ENCODE measurements at places on chromosomes 12 and 14.

DNA sequence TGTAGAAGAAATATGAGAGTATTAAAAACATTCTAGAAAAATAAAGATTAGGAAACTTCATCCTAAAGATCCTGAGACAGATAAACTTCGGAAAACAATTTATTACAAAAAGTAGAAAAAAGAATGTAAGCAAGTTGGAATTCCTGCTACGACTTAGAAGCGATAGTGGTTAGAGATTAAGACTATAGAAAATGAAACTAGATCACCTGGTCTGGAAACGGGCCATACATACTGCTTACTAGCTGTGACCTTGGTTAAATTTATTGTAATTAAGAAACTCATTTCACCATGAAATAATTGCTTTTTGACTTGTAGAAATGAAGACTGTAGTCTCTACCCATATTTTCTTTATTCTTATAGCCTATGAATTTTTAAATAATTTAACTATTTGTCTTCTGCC is 614.1 kb downstream of the SLC16A7 start:
- DNase-seq, result no peak

- DNase-seq, result no peak
These were observed 321.0 kb downstream of the BCL11B start for GRCh38 chr14:98951031-98951430.

DNA sequence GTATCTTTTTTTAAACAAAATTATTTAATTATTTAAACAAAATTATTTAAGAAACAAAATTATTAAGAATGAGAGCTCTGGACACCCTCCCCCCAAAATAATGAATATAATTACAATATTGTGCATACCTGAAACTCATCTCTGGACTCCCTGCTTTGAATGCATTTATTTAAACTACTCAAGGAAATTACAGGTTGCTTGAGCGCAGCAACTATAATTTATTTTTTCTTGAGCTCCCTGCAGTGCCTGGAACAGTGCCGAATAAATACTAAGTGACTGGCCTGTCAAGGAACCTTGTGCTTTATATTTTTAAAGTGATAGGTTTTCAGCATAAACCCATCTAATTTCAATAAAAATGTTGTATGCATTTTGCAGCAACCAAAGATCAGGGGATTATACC is 93.9 kb downstream of the KCNC2 start:
- no peak for DNase-seq

GRCh38 chr12:98126637-98127335 is 388.6 kb upstream of the TMPO start:
- DNase-seq, result no peak

- DNase-seq, result no peak
These were observed 359.0 kb downstream of the CACNA1C start for GRCh38 chr12:2411616-2412304.

DNA sequence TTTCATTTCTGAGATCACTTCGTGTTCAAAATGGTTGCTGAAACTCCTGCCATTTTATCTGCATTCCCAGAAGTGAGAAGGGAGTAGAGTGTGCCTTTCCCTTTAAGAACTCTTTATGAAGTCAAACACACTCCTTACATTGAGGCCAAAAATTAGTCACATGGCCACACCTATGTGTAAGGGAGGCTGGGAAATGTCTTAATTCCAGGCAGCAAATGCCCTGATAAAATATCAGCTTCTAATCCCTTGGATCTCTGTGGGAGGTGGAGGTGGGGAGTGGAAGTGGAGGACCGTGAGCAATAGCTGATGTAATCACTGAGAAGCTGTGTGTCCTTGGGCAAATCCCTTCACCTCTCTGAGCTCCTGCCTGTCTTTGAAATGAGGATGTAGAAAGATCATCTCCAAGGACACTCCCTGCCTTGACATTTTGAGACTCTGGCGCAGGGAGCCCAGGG is 22.7 kb upstream of the ANKRD9 start:
- DNase-seq, result peak; percentile 18

GRCh38 chr14:66824251-66824650 is 316.3 kb downstream of the GPHN start:
- no peak for DNase-seq

DNA sequence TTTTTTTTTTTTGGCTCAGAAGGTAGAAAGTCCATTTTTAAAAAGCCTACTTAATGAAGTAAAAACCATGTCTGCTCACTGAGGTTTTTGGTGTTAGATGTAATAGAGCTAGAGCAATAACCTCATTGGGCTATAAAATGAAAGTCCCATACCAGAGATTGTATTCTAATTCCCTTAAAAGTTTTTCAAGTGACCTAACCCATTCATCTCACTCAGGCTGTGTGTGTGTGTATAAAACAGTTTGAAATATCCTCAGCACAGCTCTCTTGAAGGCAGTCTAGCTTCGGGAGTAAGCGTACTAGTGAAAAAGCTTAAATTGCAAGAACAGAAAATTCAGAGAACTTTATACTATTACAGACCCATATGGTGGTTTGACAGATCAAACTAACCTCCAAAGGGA is 313.8 kb downstream of the CEP128 start:
- DNase-seq, result no peak

- no peak for DNase-seq
These were observed 1.5 kb downstream of the EML5 start for GRCh38 chr14:88791252-88791621.

DNA sequence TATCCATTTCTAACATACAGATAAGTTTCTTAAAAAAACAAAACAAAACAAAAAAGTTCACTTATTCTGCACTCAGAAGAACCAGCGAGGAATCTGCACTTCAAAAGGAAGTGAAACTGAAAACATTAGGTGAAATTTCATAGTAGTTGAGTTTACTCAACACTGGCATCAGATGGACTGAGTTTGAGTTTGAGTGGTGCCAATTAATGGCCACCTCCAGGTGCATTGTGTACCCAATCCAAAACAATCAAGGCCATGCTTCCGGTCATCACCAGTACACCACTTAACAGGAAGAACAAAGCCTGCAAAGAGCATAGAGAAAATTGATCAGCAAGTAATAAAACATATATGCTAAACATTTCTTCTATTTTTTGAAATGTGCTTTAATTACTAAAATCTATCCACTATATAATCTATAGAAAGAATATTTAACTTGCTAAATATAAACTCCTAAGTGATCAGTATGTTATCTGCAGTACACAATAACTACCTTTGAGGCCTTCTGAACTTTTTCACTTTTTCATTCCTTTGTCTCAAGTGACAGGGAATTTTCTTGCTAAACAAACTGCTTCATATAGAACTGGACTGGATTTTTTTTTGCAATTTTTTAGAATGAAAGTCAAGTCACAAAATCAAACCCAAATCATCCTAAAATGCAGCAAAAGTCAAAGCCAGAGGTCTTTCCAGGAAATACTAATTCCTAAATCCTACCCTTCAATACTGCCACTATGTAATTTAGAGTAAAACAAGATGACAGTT is 11.5 kb downstream of the SLC38A2 start:
- DNase-seq, result no peak

- no peak for DNase-seq
These were observed 40.6 kb downstream of the ACTN1 start for GRCh38 chr14:68938271-68939150.

DNA sequence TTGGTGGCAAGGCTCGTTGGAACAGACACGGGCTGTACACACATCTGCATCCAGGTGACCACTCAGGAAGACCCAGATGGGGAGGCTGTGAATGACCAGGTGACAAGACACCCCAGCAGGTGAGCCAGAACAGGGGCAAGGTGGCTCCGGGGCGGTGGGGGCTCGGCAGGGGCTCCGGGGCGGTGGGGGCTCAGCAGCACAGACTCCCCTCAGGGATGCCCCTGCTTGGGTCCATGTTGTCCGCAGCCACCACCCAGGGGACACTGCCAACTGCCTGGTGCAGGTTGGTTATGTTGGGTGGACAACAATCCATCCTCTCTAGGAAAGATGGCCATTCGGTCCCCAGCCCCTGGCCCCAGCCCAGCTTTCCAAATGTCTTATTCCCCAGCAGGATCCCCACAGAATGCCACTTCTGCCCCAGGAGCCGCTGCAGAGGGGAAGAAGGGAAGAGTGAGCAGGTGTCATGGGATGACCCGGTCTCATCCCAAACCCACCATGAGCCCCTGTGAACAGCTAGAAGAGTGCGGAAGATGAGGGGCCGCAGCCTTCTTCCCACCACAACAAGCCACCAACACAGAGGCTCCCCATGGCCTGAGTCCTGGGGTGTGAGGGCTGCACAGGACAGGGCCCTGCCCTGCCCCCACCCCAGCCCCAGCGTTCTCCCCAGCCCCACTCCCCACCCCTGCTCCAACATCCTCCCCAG is 31.4 kb upstream of the C14orf180 start:
- DNase-seq, result no peak

- peak; percentile 2 for DNase-seq
These were observed 102.5 kb upstream of the RTL1 start for GRCh38 chr14:101006008-101006407.

- no peak for DNase-seq
These were observed 1.9 kb upstream of the TRHDE start for GRCh38 chr12:72270246-72270645.

GRCh38 chr14:86543521-86543920 is 1013.6 kb downstream of the FLRT2 start:
- no peak for DNase-seq

GRCh38 chr12:15092826-15093225 is 120.0 kb downstream of the PDE6H start:
- no peak for DNase-seq

GRCh38 chr12:111687255-111687654 is 1.4 kb downstream of the ACAD10 start:
- DNase-seq, result peak; percentile 57

DNA sequence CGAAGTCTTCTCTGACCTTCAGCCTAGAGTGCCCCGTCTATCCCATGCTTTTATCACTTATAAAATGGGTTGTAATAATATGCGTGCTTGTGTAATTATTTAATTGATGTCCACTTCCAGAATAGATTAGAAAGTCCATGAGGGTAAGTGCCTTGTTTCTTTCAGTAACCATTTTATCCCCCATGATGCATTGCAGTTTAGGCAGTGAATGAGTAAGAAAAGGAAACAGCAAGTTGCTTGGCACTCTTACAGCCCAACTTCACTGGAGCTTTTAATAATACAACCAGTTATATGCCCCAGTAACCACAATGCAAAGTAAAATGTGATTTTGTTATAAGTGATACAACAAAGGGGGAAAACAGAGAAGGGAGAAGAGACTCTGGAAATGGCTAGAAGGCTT is 287.3 kb downstream of the MED13L start:
- no peak for DNase-seq

- DNase-seq, result no peak
These were observed 83.3 kb downstream of the DAAM1 start for GRCh38 chr14:59271734-59272133.

GRCh38 chr12:129844662-129845220 is 59.1 kb downstream of the TMEM132D start:
- DNase-seq, result no peak

GRCh38 chr14:21768116-21768874 is 94.7 kb upstream of the OR4E1 start:
- DNase-seq, result peak; percentile 38

DNA sequence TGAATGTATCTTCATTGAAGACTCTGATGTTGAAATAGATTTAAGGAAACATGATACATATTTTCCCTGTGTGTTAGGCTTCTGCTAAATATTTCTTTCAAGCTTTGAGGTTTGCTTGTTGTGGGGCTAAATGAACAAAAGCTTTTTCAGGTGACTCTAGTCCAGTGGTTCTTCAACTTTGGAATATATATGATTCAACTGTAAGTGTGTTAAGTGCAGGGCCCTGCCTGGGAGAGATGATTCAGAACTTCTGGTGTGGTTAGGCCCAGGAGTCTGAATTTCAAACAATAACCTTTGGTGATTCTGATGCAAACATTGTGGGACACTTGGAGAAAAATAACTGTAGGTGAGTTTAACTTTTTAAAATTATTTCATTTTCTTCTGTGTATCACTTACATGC is 93.0 kb downstream of the TRHDE start:
- no peak for DNase-seq

- no peak for DNase-seq
These were observed 472.8 kb downstream of the RGS6 start for GRCh38 chr14:72404998-72405397.

GRCh38 chr12:100959481-100959880 is 164.9 kb downstream of the ANO4 start:
- no peak for DNase-seq

GRCh38 chr12:131735153-131735456 is 24.2 kb downstream of the SFSWAP start:
- DNase-seq, result no peak

GRCh38 chr12:113232840-113233585 is 11.7 kb downstream of the TPCN1 start:
- peak; percentile 82 for DNase-seq

GRCh38 chr14:61076556-61076955 is 95.5 kb downstream of the SLC38A6 start:
- no peak for DNase-seq

DNA sequence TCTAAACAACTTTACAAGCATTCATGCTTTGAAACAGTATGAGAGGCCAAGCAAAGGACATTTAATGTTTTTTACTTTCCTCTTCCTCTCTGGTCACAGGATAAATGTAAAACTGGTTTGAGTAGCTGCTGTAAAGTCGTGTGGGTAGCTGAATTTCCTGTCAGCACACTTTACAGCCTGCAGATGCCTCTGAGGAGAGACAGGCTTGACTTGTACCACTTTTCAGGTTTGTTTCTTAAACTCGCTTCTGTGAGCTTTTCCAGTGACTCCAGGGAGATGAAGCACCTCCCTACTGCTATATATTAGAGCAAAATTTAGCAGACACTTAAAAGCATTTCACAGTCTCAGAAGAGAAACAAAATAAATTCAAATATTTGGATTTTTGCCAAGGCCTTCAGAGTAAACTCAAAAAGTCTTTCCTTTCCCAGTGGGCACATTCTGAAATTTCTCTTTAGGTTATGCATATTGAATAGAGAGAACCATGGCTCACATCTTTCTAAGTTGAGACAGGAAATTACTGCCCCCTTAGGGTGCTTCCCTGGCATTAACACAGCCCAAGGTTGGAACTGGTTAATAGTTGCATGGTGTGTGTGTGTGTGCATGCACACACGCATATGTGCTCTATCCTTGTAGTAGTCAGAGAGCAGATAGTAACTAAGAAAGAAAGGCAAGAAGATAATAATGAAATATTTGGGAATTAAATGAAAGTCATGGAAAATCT is 557.3 kb upstream of the MIS18BP1 start:
- DNase-seq, result no peak

GRCh38 chr12:99152337-99152736 is 495.2 kb upstream of the GARIN6 start:
- DNase-seq, result no peak

Measured in hematopoietic multipotent progenitor cell treated with erythropoietin and hydrocortisone succinate and interleukin-3 and kit ligand, for 8 days (in vitro differentiated cells).